Mucosa of descending colon (tissue), 3 donors: ENCODE measurements at places on chromosomes 13 and 19. TPM values are rescaled to one million over a fixed set of nuclear protein-coding genes. Genes with fewer than 3 reads are reported as not detected.

The CYTH2 gene
- total RNA-seq, result 69.3 TPM

The LGALS14 gene
- total RNA-seq, result not detected

The IL4I1 gene
- total RNA-seq, result 1.6 TPM

The KLK11 gene
- total RNA-seq, result 0.38 TPM

- no peak for DNase-seq
These were observed 149.7 kb upstream of the FNDC3A start for GRCh38 chr13:48826039-48826438.

DNA sequence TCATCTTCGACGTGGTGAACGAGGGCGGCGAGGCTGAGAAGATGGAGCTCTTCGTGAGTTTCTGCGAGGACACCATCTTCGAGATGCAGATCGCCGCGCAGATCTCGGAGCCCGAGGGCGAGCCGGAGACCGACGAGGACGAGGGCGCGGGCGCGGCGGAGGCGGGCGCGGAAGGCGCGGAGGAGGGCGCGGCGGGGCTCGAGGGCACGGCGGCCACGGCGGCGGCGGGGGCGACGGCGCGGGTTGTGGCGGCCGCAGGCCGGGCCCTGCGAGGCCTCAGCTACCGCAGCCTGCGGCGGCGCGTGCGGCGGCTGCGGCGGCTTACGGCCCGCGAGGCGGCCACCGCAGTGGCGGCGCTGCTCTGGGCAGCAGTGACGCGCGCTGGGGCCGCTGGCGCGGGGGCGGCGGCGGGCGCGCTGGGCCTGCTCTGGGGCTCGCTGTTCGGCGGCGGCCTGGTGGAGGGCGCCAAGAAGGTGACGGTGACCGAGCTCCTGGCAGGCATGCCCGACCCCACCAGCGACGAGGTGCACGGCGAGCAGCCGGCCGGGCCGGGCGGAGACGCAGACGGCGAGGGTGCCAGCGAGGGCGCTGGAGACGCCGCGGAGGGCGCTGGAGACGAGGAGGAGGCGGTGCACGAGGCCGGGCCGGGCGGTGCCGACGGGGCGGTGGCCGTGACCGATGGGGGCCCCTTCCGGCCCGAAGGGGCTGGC is 52.6 kb downstream of the MAP4K1 start:
- DNase-seq, result no peak

GRCh38 chr13:50810998-50811397 is 32.5 kb downstream of the DLEU7 start:
- no peak for DNase-seq

DNA sequence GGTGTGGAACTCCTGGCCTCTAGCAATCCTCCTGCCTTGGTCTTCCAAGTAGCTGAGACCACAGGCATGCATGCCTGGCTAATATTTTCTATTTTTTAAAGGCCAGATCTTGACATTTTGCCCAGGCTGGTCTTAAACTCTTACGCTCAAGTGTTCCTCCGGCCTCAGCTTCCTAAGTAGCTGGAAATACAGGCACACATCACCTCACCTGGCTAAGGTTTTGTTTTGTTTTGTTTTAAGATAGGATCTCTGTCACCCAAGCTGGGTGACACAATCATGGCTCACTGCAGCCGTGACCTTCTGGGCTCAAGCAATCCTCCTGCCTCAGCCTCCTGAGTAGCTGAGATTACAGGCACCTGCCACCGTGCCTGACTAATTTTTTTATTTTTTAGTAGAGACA is 5.5 kb upstream of the RLN3 start:
- DNase-seq, result no peak

- no peak for DNase-seq
These were observed 168.4 kb upstream of the CSNK1A1L start for GRCh38 chr13:37273836-37274235.
